ENCODE measurements at places on chromosomes 7 and 10.

- no peak for DNase-seq
Observed at GRCh38 chr10:70007116-70007820, 45.4 kb upstream of the MACROH2A2 start.

DNA sequence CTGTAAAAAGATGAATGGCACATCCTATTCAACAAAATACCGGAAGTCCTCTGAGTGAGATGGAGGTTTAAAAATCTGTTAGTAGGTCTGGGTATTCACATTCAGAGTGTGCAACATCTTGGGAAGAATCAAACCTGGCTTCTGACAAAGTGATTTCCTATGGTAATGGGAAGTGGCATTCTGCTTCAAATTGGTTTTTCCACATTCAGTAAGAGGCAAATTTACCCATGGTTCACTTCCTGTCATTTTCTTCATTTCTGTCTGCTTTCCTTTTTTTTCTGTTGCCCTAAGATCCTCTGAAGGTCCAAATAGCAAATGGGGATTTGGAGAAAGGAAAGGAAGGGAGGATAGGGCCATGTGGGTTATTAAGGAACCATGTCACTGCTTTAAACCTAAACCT, 218.3 kb downstream of the DOCK4 start:
- DNase-seq: no peak

GRCh38 chr7:46205478-46205877, 284.4 kb upstream of the IGFBP3 start:
- no peak for DNase-seq

DNA sequence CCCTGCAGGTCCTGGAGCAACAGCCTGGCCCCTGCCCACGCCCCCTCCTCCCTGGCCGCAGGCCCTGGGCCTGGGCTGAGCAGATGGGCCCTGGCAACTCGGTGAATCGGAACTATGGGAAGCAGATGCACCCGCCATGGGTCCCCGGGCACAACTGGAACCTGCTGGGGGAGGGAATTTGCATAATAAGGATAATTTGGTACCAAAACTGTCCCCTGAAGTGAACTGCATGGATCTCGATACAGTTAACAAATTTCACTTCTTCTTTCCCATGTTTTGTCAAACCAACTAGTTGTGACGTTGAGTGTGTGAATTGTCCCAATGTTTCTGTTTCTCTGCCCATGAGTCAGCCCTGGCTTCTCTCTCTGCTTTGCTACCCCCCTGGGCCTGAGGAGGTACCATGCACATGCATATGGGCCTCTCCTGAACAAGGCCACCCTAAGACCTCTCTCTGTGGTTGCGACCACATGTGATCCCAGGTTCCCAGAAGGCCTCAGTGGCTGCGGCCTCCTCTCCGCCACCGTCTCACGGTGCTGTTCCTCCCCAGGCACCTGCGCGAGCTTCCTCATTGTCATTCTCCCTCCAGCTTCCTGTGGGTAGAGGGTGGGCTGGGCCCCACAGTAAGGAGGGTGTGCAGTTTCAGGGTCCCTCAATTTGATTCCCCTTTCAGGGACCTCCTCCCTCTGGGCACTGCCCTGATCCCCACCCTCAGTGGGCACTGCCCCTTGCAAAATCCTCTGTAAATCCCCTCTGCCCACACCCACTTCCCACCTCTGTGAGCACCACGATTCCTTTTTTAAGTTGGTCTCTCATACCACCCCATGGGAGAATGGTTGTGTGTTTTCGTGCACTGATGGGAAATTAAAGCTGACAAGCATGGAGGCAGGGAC, 40.0 kb downstream of the FIGNL1 start:
- DNase-seq: no peak

GRCh38 chr7:72275382-72276070, 136.6 kb downstream of the CALN1 start:
- no peak for DNase-seq

- DNase-seq: no peak
Observed at GRCh38 chr10:20839141-20839540, 58.0 kb downstream of the NEBL start.

DNA sequence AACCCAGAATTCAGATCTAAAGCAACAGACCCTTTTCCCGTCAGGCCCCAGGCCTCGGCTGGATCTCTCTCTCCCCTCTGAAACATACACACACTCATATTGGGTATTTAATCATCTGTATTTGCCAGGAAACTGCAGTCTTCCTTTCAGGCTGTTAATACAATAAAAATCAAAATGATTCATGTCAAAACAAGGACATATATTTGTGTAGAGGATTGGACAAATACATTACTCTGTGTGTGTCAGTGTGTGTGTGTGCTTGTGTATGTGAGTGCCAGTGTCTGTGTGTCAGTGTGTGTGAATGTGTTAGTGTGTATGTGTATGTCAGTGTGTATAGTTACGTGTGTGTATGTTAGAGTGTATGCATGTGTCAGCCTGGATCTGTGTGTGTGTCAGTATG, 90.8 kb downstream of the JCAD start:
- DNase-seq: no peak

GRCh38 chr10:122590153-122590552, 29.6 kb downstream of the DMBT1 start:
- DNase-seq: no peak

DNA sequence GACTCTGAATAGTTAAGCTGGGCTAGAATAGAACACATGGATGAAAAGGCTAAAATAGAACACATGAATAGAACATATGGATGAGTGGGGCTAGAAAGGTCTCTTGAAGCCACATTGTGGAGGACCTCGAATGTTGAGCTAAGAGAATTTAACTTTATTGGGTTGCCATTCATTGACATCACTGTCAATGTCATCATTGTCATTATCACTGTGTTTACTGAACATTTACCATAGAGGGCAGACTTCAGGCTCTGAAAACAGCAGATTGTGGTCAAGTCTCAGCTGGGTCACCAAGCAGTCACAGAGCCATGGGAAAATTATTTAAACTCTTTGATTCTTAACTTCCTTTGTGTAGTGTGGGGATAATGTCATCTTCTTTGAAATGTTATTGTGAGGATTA, 80.4 kb downstream of the WDFY4 start:
- DNase-seq: no peak

- DNase-seq: no peak
Observed at GRCh38 chr7:156204820-156205219, 392.6 kb upstream of the SHH start.

DNA sequence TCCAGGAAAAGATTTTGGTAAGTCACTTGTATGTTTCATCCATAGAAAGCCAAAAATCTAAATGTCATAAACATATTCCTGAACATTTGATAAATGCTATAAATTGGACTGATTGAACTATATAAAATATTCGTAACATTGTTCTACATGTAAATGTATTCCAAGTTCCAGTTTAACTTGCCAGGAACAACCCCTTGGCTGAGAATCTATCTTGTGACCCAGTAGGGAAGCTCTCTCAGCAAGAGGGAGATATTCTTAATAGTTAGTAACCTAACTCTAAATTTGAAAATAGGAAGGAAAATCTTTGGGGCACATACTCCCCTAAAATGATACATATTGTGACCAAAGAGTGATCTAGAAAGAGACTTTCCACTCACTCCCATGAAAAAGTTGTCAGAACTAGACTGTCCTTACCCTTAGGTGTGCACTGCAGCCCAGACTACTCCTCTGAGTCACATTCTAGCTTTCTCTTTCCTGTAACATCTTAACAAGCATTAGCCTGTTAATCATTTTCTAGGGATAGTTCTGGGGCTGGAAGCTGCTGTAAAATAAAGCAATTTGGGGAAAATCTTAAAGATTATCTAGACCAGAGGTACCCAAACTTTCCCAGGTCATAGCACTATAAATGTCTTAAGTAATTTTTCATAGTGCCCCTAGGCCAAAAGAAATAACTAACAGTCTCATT, 73.7 kb upstream of the SKAP2 start:
- DNase-seq: no peak

- DNase-seq: no peak
Observed at GRCh38 chr7:11203683-11204082, 230.0 kb downstream of the PHF14 start.

DNA sequence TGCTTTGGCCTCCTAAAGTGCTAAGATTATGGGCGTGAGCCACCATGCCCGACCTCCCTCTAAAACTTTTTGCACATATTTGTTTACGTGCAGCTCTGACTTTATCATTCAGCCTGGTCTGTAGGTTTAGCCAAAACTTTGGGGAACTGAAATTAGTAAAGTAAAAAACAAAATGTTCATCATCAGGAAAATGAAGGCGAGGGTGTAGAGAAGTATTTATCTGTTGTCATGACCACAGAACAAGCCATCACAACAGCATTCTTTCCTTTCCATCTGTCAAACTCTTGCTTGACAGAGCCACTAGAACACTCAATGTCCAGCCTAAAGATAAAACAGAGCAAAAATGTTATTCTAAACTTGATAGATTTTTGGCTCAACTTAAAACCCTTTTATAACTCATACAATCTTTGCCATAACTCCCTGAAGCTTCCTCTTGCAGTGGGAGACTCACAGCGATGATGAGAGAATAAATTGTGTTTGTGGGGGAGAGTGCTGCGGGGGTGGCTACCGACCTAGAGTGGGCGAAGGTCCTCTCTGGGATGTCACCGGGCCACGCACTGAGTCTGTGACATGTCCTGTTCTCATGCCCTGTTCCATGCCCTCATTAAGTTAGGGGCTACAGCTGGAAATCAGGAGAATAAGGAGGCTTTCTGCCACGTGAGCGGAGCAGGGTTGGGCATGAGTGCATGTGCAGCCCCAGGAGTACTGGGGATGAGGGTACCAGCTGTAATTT, 58.6 kb upstream of the MKRN1 start:
- no peak for DNase-seq

GRCh38 chr7:65475040-65475726, 101.5 kb downstream of the ZNF92 start:
- DNase-seq: no peak

GRCh38 chr7:151853896-151854719, 22.8 kb downstream of the PRKAG2 start:
- DNase-seq: no peak

- DNase-seq: no peak
Observed at GRCh38 chr7:157567666-157568065, 230.9 kb downstream of the DNAJB6 start.

DNA sequence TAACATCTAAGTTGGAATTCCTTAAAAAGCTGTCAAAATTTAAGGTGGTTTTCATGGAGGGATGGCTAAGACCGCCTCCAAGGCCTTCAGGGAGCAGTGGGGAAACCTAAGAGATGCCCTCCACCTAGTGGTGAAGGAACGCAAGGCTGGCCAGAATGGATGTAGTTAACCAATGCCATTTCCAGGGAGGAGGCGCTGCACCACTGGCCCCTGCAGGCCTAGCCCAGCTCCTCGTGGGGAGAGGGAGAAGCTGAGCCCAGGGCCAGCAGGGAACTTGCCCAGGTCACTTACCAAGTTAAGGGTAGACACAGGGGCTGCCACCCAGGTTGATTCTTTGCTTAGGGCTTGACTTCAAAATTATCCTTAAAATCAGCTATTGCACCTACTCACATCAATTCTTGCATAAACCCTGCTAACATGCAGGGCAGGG, 32.0 kb downstream of the FIGNL1 start:
- peak; percentile 60 for DNase-seq

DNA sequence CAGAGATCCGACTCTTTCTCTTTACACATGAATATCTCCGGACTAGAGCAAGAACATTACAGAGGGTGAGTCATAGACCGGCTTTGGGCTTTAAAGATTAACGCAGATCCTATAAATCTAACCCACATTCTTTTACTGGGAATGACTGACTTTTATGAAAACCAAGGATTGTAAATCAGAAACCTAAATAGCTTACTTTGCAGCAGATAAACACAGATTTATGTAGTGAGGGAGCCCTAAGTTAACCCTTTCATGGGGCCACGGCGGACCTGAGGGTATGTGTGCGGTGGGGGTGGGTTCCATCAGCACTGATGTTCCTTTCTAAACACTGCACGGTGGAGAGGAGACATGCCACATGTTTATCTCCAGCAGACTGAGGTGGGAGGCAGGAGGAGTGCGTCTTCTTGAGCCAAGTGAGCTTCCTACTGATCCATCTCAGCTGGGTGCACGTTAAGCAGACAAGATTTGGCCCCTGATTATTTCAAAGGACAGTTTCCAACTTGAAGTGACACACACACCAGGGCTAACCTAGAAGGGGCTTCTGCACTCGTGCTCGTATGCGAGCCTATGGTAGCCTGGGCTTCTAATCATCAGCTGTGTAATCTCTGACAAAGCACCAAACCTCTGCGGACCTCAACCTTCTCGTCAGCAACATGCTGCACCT, 127.6 kb downstream of the WDR11 start:
- DNase-seq: no peak

DNA sequence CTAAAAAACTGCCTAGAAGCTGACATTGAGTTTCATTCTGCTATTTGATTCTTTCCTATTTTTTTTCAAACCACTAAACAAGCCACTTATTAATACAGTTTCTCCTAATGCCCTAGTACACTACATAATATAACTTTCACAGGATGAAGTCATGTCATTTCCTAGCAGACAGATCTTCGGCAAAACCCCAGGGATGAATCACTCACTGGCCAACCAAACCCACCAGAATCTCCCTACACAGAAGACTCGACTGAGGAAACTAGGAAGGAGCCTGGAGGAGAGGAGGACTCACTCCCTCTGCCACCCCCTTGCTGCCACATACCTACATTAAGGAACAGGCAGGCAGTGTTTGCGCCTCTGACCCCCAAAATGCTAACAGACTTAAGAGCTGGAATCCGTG, 33.4 kb downstream of the XPNPEP1 start:
- no peak for DNase-seq

- no peak for DNase-seq
Observed at GRCh38 chr10:57864765-57865680, 402.7 kb downstream of the IPMK start.

GRCh38 chr7:32559480-32559879, 64.2 kb downstream of the AVL9 start:
- no peak for DNase-seq

GRCh38 chr10:25675615-25676014, 258.4 kb upstream of the MYO3A start:
- no peak for DNase-seq

DNA sequence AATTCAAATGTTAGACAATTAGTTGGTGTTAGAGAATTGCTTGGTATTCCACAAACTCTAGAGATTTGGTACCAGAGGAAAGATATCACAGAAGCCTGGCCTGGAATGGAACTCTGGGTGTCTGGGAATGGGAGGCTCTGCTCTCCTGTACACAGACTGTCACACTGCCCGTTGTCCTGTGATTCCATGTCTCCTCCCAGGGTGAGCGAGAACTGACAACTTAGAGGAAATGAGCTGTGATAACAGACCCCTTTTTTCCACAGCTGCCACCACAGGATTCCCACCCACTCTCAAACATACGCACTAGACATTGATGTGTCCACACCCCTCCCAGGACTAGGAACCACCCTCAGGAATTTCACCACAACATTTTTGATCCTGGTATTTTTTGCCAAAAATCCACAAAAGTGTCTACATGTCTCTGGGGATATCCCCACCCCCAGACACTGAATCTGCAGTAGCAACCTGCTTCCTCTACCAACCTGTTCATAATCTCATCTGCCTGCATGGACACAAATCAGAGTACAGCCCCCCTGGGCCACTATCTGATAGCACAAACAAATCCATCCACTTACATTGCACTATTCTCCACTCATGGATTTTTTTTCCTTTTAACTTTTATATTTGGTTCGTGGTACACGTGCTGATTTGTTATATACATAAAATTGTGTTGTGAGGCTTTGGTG, 4.7 kb downstream of the ZNF273 start:
- no peak for DNase-seq
